SW 1271 (cell line): ENCODE measurements at places on chromosomes 4 and X.
A peak's percentile ranks its signal among the peaks of the same experiment; 100 is the strongest.

DNA sequence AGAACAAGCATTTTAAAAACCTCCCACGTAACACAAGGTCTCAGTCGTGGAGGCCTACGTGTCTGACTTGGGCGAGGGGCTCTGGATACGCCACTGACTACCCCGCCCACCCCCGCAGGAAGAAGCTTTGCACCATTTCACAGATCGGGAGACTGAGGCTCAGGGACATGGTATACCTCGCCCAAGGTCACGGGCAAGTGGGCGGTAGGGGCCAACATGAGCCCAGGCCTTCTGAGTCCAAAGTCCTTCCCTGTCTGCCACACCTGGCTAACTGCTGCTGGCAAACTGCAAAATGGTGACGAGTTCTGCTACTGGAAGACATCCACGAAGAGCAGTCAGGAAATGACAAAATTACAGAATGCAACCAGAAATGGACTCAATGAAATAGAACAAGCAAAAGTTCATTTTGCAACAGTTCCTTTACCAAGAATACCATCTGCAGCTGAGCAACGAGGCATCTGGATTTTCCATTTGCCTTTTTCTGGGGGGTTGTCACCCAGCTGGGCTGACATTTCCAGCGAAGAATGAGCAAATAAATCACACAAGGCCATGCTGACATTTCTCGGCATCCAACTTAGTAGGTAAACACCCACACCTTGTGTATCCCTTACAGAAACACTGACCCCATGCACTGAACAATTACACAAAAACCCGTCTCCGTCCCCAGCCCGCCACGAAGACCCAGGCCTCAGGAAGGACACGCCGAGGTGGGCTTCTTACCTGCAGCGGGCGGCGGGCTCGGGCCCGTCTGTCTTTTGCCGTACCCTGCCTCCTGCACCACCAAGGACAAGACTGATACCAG lies 70.2 kb upstream of the AFAP1 start:
- no peak for DNase-seq

GRCh38 chr4:90159193-90159592 lies 32.0 kb downstream of the CCSER1 start:
- DNase-seq, result no peak

GRCh38 chrX:56813318-56813837 lies 84.3 kb downstream of the NBDY start:
- DNase-seq, result peak; percentile 10

- no peak for DNase-seq
Measured at GRCh38 chr4:8765631-8766590, 105.7 kb downstream of the HMX1 start.
